Activated CD4-positive, alpha-beta memory T cell treated with anti-CD3 and anti-CD28 coated beads, Interleukin-2, amount 10 ng/mL, durations not matched to agents 7 days and 5 days (primary cell): ENCODE measurements at places on chromosomes 7 and 10.

GRCh38 chr10:125101049-125101448 is 59.3 kb downstream of the CTBP2 start:
- H3K4me3 ChIP-seq, result no peak overlapping the region
- no peaks in the 10 kb centered on the region for H3K36me3 ChIP-seq
- no peak overlapping the region for H3K27ac ChIP-seq
- peaks cover 2% of the 10 kb centered on the region for H3K27me3 ChIP-seq
- no peak for DNase-seq
- peaks cover 3% of the 10 kb centered on the region for H3K4me1 ChIP-seq

GRCh38 chr7:90271753-90272152 is 26.8 kb downstream of the CFAP69 start:
- H3K4me3 ChIP-seq, result no peak overlapping the region
- no peaks in the 10 kb centered on the region for H3K36me3 ChIP-seq
- H3K27ac ChIP-seq, result no peak overlapping the region
- no peak for DNase-seq
- H3K4me1 ChIP-seq, result no peaks in the 10 kb centered on the region

DNA sequence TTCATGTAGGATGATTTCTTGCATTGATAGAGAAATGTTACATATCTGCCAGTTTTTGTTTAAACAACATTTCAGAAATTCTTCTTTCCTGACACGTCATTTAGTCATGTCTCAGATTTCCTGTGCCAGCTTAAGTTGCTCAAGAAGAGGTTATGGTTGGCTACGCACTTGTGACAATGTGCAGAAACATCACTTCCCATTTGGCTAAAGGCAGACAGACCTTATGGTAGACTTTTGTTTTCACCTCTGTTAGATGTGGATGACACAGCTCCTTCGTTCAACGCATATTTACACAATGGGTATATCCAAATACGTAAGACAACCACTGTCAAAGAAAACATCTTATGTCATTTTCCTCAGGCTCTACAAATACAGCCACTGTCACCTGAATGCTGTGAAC is 125.8 kb downstream of the DOCK4 start:
- peaks cover 10% of the 10 kb centered on the region for H3K4me1 ChIP-seq
- no peak overlapping the region for H3K27ac ChIP-seq
- H3K36me3 ChIP-seq, result no peaks in the 10 kb centered on the region
- H3K27me3 ChIP-seq, result peaks cover 7% of the 10 kb centered on the region
- no peak for DNase-seq

- H3K27me3 ChIP-seq, result peaks cover 29% of the 10 kb centered on the region
- H3K4me3 ChIP-seq, result no peak overlapping the region
- no peaks in the 10 kb centered on the region for H3K36me3 ChIP-seq
- peaks cover 3% of the 10 kb centered on the region for H3K4me1 ChIP-seq
- H3K27ac ChIP-seq, result no peak overlapping the region
Measured at GRCh38 chr10:30079408-30079807, 20.0 kb upstream of the JCAD start.

- no peak for DNase-seq
- no peak overlapping the region for H3K27ac ChIP-seq
- H3K4me1 ChIP-seq, result no peaks in the 10 kb centered on the region
- H3K4me3 ChIP-seq, result no peak overlapping the region
- H3K36me3 ChIP-seq, result no peaks in the 10 kb centered on the region
- H3K27me3 ChIP-seq, result peaks cover 3% of the 10 kb centered on the region
Measured at GRCh38 chr10:127757033-127757432, 20.0 kb downstream of the FOXI2 start.

- DNase-seq, result no peak
- peak overlapping the region; percentile 85 for H3K4me3 ChIP-seq
- H3K27ac ChIP-seq, result peak overlapping the region; percentile 81
- no peaks in the 10 kb centered on the region for H3K27me3 ChIP-seq
- H3K4me1 ChIP-seq, result peaks cover 33% of the 10 kb centered on the region
- H3K36me3 ChIP-seq, result peaks cover 18% of the 10 kb centered on the region
Measured at GRCh38 chr10:100987685-100988049, 324 bp downstream of the TWNK start.

DNA sequence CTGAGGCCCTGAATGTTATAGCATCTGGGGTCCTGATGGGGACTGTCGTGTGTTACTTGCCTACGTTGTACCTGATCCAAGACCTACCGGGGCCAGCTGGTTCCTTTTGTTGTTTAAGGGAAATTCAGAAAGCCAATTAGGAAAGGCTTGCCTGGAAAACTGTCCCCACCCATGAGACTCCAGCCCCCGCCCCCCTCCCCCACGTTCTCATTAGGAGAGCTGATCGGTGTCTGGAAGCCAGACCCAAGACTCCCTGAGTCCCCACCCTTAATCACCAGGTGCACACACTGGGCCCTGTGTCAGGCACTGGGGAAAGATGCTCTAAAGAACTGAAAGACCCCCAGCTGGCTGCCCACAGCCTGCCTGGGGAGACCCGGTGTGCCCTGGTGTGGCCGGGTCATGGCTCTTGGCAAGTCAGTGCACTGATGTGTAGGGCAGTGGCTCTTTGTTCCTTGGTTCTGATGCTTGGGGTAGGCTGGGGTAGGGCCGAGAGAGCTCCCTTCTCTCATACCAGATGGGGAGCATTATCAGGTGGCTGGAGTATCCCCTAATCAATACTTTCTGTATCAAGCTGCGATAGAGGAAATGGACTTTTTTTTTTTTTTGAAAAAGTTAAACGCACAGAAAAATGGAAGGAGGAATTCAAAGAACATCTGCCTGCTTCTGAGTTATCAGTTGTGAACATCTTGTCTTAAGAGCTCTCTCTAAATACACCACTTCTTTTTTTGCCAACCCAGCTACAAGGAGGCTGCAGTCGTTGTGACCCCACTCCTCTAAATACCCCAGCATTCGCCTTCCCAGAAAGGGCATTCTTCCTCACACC is 16.9 kb downstream of the TSPAN15 start:
- peaks cover 10% of the 10 kb centered on the region for H3K27me3 ChIP-seq
- peak overlapping the region; percentile 35 for H3K27ac ChIP-seq
- peaks cover 67% of the 10 kb centered on the region for H3K4me1 ChIP-seq
- no peaks in the 10 kb centered on the region for H3K36me3 ChIP-seq
- no peak overlapping the region for H3K4me3 ChIP-seq

GRCh38 chr7:157609932-157610640 is 273.3 kb downstream of the DNAJB6 start:
- H3K27ac ChIP-seq, result no peak overlapping the region
- peaks cover 10% of the 10 kb centered on the region for H3K27me3 ChIP-seq
- no peak for DNase-seq
- H3K4me3 ChIP-seq, result no peak overlapping the region
- H3K36me3 ChIP-seq, result peaks cover 3% of the 10 kb centered on the region

- no peaks in the 10 kb centered on the region for H3K27me3 ChIP-seq
- no peak for DNase-seq
- no peaks in the 10 kb centered on the region for H3K4me1 ChIP-seq
- H3K27ac ChIP-seq, result no peak overlapping the region
- H3K4me3 ChIP-seq, result no peak overlapping the region
- H3K36me3 ChIP-seq, result no peaks in the 10 kb centered on the region
Measured at GRCh38 chr7:4050126-4050660, 631.9 kb upstream of the FOXK1 start.

DNA sequence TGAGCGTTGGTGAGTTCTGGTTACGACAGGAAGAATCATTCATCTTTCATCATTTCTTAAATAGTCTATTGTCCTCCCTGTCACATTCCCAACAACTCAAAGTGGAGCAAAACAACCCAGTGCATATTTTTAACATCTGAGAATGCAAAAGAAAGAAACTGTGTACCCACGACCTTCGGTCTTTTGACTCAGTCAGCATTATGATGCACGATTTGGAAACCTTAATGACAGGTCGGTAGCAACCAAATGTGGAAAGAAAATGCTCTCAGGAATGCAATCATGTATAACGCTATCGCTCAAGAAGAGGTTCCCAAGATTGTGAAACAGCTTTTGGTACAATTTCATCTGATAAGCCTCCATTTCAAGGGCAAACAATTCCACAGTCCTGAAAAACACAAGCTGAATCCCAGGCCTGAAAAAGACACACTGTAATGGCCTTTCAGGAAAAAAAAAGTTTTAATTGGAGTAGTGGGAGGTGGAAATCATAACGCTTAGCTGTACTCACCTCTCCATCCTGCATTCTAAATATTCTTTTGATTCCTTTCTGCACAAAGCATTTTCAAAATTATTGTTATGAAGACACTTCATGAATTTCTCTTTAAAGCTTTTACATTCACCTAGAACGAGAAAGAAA is 2.6 kb downstream of the COX19 start:
- H3K4me3 ChIP-seq, result peak overlapping the region; percentile 57
- no peaks in the 10 kb centered on the region for H3K27me3 ChIP-seq
- H3K36me3 ChIP-seq, result peaks cover 36% of the 10 kb centered on the region
- no peak for DNase-seq

DNA sequence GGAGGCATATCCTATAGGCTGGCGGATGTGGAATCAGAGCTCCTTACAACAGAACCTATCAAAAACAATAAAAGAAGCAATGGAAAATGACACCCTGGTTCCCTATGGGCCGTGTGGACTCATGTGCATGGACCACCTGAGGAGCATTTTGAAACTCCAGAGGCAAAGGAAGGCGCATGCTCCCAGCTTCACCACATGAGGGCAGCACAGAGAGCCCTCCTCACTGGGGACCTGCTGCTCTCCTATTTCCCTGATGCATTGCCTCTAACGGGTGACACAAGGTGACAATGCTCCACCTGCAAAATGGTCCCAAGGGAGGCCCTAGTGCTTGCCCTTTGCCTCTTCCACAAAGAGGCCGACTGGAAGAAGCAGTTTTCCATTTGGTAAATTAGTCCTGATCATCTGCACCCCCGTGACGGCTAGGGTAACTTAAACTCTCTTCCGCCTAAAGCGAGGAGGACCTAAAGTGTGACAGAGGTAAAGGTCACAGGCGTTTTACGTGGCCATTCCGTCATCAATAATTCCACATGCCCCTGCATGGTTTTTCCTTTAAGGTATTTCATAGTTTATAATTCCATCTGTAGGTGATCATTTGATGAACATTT is 67.7 kb downstream of the GPAM start:
- no peak overlapping the region for H3K27ac ChIP-seq
- H3K4me1 ChIP-seq, result no peaks in the 10 kb centered on the region
- H3K4me3 ChIP-seq, result no peak overlapping the region
